Activated CD4-positive, alpha-beta T cell treated with anti-CD3 and anti-CD28 coated beads for 24 hours (primary cell): ENCODE measurements at places on chromosomes 5 and 9.

- no peak for DNase-seq
Observed at GRCh38 chr5:132821791-132822190, 8.7 kb downstream of the SHROOM1 start.

DNA sequence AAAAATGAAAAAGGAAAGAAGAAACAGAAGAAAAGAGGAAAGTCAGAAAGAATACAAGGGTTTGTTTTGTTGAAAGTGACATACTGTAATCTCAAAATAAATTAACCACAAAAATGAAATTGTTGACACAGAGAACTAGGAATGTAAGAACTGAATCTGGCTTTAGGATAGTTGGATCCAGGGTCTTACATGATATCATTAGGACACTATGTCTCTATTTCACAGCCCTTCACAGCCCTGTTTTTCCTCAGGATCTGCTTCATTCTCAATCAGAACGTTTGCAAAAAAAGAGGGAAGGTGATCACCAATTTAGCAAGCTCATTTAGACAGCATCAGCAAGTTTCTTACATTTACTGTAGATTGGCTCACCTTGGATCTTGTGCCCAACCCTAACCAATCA lies 188.5 kb upstream of the NREP start:
- no peak for DNase-seq

GRCh38 chr5:83474991-83475390 lies 3.4 kb downstream of the VCAN start:
- DNase-seq, result no peak

- DNase-seq, result no peak
Observed at GRCh38 chr5:131769961-131770360, 26.9 kb downstream of the FNIP1 start.

DNA sequence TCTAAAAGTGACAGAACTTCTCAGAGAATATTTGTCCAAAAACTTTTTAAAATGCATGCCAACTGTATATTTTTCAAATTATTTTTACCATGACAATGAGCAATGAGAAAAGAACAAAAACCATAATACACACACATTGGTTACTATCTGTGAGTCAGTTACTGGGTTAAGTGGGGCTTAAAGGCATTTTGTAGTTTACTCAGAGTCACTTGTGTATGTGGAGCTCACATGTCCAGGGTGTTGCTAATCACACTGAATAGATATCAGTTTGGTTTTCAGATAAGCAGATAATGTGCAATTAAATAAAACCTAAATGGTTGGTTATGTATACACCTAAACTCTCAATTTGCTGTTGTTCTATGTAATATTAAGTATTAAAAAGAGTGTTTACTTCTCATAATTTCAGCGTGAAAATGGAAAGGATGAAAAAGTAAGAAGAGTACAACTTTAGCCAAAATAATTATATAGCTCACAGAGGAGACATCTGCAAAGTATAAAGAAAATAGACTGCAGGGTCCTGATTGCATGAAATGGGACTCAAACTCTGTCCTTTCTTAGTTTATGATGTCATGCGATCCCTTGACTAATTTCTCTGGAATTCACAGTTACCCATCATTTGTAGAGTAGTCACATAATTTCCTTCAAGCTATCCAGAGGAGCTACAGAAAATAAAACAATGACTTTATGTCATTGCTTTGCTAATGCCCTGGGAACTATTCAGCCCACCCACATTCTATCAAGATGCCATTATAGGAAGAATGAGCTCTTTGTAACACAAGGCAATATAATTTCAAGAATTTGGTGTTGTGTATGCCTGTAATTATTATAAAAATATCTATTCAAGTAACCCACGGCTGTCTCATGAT lies 388.0 kb upstream of the ZNF608 start:
- DNase-seq, result no peak

DNA sequence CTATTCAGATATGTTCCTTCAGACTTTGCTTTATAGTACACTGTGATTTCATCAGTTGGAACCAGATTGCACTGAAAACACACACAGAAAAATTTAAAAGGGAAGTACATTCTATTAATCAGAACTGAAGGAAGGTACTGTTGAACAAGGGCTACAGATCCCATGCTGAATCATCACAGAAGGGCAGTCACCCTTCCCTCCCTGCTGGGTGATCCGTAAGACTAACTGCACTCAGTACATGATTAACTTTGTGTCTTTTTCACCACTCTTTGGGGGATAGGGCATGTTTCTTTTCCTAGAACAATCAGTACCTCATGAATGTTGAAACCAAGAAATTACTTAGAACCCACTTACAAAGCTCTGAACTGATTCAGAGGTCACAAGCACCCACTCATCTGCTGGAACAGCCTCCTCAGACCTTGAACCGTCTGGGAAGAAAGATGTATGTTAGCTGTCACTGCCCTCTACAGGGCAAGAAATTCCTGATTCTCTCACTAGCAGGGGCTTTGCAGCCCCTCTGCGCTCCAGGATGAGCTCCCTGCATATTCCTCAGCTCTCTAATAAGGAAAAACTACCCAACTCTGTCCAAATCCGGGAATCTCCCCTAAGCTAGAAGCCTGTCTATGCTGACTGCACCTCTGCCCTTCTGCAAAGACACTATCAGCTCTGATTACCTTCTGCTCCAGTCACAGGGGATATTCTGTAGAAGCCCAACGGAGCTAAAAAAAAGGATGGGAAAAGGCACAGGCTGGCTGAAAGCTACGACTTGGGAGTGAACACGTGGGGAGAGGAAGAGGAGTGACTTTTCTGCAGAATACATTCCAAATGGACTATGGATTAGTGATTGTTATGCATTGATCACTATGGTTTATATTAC lies 51.0 kb downstream of the IARS1 start:
- no peak for DNase-seq

DNA sequence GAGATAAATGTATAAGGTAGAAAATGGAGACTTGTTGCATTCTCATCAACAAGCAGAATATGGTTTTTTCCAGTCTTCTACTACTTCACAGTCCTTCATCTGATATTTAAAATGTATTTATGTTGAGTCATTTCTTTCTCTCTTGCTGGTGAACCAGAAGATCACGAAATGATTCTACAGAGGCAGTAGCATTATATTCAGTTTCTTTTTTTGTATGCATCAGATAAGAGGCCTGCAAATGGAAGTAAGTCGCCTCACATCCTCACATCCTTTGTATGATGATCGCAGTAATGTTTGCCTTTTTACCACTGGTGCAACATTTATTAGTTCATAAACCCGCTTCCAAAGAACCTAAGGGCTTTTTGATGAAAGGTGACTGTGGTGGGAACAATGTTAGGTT lies 22.1 kb upstream of the IL13 start:
- DNase-seq, result no peak

DNA sequence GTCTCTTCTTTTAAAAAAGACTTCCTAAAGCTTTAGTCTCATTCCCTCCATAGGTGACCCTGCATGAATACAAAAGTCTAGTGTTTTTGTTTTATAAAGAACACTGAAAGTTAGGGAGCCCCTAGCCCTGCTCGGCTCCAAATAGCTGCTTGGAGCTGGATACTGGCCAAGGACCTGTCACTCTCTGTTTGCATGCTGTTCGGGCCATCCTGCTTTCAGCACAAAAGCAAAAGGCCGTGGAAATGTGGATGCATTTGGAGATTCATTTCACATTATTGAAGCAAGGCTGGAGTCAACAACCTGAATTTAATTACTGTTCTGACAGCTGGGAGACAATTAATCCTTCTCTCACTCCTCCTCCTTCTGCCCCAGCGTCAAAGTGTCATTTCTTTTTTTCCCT lies 151.7 kb upstream of the NMUR2 start:
- no peak for DNase-seq

- DNase-seq, result no peak
Observed at GRCh38 chr5:155066886-155067595, 53.5 kb downstream of the KIF4B start.
